M059J (cell line): ENCODE measurements at places on chromosomes 4 and X. TPM values are rescaled to one million over a fixed set of nuclear protein-coding genes. Genes with fewer than 3 reads are reported as not detected.

GRCh38 chrX:13646154-13646549, 6.8 kb upstream of the TCEANC start:
- peak; percentile 62 for DNase-seq

The CXXC4 gene
- not detected in 2 replicates for total RNA-seq

- no peak for DNase-seq
Measured at GRCh38 chr4:60992037-60992436, 208.1 kb upstream of the ADGRL3 start.

- DNase-seq: no peak
Measured at GRCh38 chrX:110156167-110156754, 153.3 kb downstream of the TMEM164 start.

GRCh38 chrX:118975831-118976598, 1.6 kb downstream of the LONRF3 start:
- DNase-seq: peak; percentile 82

GRCh38 chr4:7310451-7310850, 118.1 kb downstream of the SORCS2 start:
- no peak for DNase-seq

DNA sequence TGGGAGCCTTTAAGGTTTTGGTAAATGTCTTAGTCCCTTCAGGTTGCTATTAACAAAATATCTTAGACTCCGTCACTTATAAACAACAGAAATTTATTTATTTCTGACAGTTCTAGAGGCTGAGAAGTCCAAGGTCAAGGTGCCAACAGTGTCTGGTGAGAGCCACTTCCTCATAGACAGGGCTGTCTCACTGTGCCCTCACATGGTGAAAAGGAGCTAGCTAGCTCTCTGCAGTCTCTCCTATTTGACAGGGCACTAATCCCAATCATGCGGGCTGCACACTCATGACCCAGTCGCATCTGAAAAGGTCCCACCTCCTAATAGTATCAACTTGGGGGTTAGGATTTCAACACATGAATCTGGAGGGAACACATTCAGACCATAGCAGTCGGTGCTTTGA, 63.4 kb upstream of the KLF3 start:
- no peak for DNase-seq

GRCh38 chr4:76535603-76536372, 100.8 kb downstream of the SHROOM3 start:
- DNase-seq: peak; percentile 91

The SEPTIN6 gene
- 23.7 and 25.4 TPM in 2 replicates for total RNA-seq

The KDR gene
- 0.27 and 0.42 TPM in 2 replicates for total RNA-seq

The CD99L2 gene
- 73.6 and 91.4 TPM in 2 replicates for total RNA-seq

- DNase-seq: no peak
Measured at GRCh38 chr4:89279385-89279784, 28.2 kb downstream of the GPRIN3 start.

- DNase-seq: no peak
Measured at GRCh38 chr4:173536808-173537429, 6.9 kb upstream of the HAND2 start.
